Esophagus mucosa (tissue), 1 donor: ENCODE measurements at places on chromosomes 12 and 14. TPM values are rescaled to one million over a fixed set of nuclear protein-coding genes. Genes with fewer than 3 reads are reported as not detected.

GRCh38 chr12:9347328-9348127 is 139.3 kb upstream of the PZP start:
- ATAC-seq: peak; percentile 73

GRCh38 chr12:52870361-52871290 is 21.8 kb upstream of the KRT78 start:
- ATAC-seq: peak; percentile 65

- ATAC-seq: no peak
Observed at GRCh38 chr14:37131205-37131604, 41.2 kb downstream of the SLC25A21 start.

DNA sequence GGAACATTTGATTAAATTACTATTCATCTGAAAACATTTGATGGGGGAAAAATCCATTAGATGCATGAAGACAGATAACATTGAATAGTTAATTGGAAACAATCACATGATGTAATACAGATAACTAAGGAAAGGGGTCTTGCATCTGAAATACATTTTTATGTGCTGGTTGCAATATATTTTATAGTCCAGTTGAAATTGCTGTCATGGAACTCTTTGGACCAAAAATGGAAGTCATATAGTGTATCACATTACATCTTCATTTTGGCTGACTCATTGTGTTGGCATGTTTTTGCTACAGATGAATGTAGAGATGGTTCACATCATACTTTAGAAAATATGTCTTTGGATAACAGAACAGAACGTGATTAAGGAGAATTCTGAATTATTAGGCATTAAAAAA is 43.0 kb upstream of the GNPNAT1 start:
- ATAC-seq: no peak

DNA sequence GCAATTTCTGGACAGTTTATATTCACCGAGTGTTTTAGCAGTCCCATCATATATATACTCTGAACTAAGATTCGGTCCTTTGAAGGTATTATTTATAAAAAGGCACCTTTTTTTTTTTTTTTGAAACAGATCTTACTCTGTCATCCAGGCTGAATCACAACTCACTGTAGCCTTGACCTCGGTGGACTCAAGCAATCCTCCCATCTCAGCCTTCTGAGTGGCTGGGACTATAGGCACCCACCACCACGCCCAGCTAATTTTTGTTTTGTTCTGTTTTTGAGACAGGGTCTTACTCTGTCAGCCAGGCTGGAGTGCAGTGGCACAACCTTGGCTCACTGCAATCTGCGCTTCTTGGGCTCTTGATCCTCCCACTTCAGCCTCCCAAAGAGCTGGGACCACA is 52.1 kb downstream of the BTBD7 start:
- ATAC-seq: no peak

DNA sequence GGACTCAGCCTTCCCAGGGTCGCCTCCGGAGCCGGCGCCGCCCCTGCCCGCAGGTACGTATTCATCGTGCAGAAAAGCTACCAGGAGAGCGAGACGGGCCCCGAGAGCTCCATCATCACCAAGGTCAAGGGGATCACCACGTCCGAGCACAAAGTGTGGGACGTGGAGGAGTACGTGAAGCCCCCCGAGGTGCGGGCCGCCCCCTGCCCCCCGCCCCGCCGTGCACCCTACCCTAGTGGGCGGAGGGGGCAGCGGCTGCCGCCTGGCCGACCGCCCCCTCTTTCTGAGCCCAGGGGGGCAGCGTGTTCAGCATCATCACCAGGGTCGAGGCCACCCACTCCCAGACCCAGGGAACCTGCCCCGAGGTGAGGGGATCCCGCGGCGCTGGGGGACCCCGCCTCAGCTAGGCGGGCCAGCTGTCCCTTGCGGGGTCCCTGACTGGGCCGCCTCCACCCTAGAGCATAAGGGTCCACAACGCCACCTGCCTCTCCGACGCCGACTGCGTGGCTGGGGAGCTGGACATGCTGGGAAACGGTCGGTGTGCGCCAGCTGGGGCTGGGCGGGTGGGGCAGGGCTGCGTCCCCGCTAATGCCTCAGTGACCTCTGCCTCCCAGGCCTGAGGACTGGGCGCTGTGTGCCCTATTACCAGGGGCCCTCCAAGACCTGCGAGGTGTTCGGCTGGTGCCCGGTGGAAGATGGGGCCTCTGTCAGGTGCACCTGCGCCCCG is 973 bp downstream of the P2RX2 start:
- no peak for ATAC-seq

DNA sequence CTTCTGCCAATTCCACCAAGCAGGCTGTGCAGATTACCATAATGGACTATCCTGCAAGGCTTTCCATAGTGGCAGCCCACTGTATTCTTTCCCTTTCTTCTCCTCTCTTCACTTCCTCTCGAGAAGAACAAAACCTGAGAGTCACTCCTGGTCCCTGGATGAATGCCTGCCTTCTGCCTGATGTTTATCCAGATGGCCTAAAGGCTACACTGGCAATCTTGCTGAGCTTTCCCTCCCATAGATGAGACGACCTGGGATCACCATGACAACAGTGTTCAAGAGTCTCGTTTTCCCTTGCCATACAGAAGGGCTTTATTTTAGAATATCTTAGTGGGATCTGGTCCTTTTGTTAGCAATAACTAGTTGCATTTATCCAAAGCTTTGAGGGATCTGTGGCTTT is 142.3 kb downstream of the RTN1 start:
- no peak for ATAC-seq

- ATAC-seq: no peak
Observed at GRCh38 chr14:42734041-42734440, 1127.4 kb downstream of the LRFN5 start.

GRCh38 chr12:28121899-28122655 is 68.2 kb upstream of the CCDC91 start:
- ATAC-seq: no peak

Gene NANOG
- 0.52 TPM for total RNA-seq

Gene PLCZ1
- total RNA-seq: not detected

Gene CCDC177
- total RNA-seq: not detected

Gene CACNA1C
- 1.1 TPM for total RNA-seq

Gene CLEC14A
- total RNA-seq: 4.1 TPM

Gene SLC25A47
- not detected for total RNA-seq
